Psoas muscle (tissue), 8 donors: ENCODE measurements at places on chromosomes 3 and 15. TPM values are rescaled to one million over a fixed set of nuclear protein-coding genes. Genes with fewer than 3 reads are reported as not detected.

The SPTSSB gene
- not detected for total RNA-seq

The HRH1 gene
- total RNA-seq, result 1.5 TPM

The FBXO45 gene
- 21.1 TPM for total RNA-seq

The XCR1 gene
- total RNA-seq, result 0.10 TPM

The RASL12 gene
- 6.3 TPM for total RNA-seq

The KCNAB1 gene
- total RNA-seq, result 0.74 TPM

The DLEC1 gene
- 0.04 TPM for total RNA-seq

The TM4SF4 gene
- total RNA-seq, result not detected

The ANKRD63 gene
- total RNA-seq, result not detected
